ENCODE measurements at places on chromosomes 1 and 21. TPM values are rescaled to one million over a fixed set of nuclear protein-coding genes. Genes with fewer than 3 reads are reported as not detected.

G0S2 gene
- total RNA-seq, result 4.7 TPM

SPATA21 gene
- total RNA-seq, result under 0.01 TPM

LRRIQ3 gene
- 0.93 TPM for total RNA-seq

INSRR gene
- total RNA-seq, result not detected

LHX4 gene
- not detected for total RNA-seq

CA6 gene
- not detected for total RNA-seq

LAMC2 gene
- 0.53 TPM for total RNA-seq

KLHL17 gene
- total RNA-seq, result 8.8 TPM

KLF17 gene
- not detected for total RNA-seq

PRELP gene
- total RNA-seq, result 0.07 TPM

FLG2 gene
- total RNA-seq, result not detected

TLR5 gene
- total RNA-seq, result 0.27 TPM

KCNE2 gene
- not detected for total RNA-seq

GUCA2B gene
- not detected for total RNA-seq

S100A7A gene
- not detected for total RNA-seq

MAN1C1 gene
- 1.1 TPM for total RNA-seq

CYYR1 gene
- total RNA-seq, result 15.5 TPM

SMIM1 gene
- total RNA-seq, result 0.66 TPM

CD160 gene
- not detected for total RNA-seq

TRMT13 gene
- 21.7 TPM for total RNA-seq

CNIH3 gene
- 0.72 TPM for total RNA-seq

RSPH1 gene
- not detected for total RNA-seq

OR2M3 gene
- not detected for total RNA-seq

DNAJC11 gene
- total RNA-seq, result 56.3 TPM

UMODL1 gene
- total RNA-seq, result not detected

FNDC5 gene
- total RNA-seq, result 0.13 TPM

C1orf50 gene
- 6.5 TPM for total RNA-seq
